ENCODE measurements at places on chromosomes 13 and 19. TPM values are rescaled to one million over a fixed set of nuclear protein-coding genes. Genes with fewer than 3 reads are reported as not detected.
A peak's percentile ranks its signal among the peaks of the same experiment; 100 is the strongest.

The FOXA3 gene
- 14.5 TPM for total RNA-seq

DNA sequence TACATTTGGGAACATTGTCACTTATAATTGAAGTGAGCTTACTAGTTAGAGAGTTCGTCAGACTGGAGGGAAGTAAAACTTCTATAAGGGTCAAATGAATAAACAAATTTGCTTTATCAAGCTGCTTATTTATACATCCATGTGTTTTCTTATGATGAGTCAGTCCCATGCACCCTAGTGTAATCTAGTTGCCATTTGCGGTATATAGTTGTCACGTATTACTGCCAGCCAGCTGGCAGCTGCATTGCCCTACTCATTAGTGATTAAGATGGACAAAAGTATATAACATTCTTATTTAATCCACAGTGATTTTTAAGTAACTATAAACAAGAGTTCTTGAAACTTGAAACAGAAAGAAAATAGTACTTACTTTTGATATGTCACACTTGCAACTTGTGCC lies 182.4 kb downstream of the GPC6 start:
- DNase-seq, result no peak

DNA sequence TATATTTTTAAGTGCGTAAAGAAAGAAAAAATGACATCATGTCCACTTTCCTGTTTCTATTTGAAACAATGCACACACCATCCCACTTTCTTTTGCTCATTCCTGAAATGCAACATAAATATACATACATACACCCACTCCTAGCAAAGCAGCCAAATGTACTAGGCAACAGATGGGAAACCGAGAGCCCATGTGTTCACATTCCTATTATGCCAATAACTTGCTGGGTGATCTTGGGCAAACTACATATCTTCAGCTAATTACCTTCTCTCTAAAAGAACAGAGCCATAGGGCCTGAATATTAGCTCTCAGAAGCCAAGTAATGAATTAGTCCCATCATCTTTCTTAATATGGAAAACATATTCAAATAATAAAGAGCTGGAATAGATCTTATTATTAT lies 610.6 kb upstream of the ATXN8OS start:
- DNase-seq, result no peak

DNA sequence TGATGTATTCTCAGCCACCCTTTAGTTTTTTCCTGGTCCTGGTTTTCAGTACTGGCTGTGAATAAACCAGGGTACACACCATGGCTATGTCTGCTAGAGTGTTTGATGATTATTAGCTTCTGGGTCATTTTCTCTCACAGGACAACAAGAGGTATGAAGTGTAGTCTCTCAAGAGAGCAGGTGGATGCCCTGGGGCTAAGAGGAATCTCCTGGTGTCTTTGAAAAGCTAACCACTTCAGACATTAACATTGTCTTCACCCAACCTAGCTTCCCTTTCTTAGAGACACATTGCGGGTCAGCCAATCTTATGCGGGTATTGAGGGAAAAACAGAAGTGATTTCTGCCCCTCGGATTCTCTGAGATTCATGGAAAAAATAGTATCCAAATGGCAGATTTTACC lies 1.6 kb downstream of the ZNF730 start:
- no peak for DNase-seq

- peak; percentile 44 for DNase-seq
Observed at GRCh38 chr19:51094696-51095279, 12.1 kb upstream of the KLK14 start.

GRCh38 chr19:3807131-3807480 lies 20.9 kb upstream of the MATK start:
- DNase-seq, result no peak

DNA sequence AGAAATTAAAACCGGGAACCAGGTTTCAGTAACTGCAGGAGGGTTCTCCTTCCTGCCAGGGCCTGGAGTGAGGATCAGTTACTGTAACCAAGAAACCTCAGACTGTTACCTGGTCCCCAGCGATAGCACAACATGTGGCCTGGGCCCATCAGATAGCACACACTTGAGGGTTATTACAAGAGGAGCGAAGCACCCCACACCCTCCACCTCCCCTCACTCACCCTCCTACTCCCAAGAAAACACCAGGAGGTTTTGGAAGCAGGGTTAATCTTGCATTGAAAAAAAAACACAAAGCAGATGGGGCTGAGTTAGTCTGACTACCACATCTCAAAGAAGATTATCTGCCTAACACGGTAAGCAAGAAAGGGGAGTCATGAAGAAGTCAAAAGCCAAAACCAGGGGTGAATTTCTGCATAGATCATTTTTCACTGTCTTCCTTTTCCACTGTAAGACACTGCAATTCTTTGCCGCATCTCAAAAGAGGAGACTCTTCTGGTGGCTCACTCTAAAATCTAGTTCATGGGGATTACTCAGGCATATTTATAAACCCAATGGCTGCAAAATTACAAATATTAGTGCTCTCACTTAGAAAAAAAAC lies 75.9 kb upstream of the DOCK9 start:
- no peak for DNase-seq

All from hepatocyte (in vitro differentiated cells).